ENCODE measurements at places on chromosomes 1 and 21. TPM values are rescaled to one million over a fixed set of nuclear protein-coding genes. Genes with fewer than 3 reads are reported as not detected.

MCOLN3 gene
- polyA plus RNA-seq, result 1.9 TPM

DNA sequence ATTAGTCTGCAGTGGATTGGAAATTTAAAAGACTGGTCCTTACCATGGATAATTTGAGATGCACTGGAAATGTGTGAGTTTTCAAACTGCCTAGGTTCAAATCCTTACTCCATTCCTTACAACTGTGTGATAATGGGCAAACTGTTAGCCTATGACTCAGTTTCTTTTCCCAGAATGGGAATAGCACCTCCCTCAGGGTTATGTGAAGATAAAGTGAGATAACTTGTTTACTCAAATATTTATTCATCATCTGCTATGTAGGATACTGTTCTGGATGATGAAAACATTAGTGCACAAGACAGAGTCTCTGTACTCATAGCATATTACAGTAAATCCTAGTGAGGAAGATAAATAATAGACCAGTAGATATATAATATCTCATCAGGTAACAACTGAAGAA, 28.6 kb downstream of the LRIG2 start:
- peak; percentile 18 for DNase-seq

CRP gene
- not detected for polyA plus RNA-seq

- DNase-seq, result no peak
Measured at GRCh38 chr1:185735701-185736064, 1.5 kb downstream of the HMCN1 start.

TAS1R1 gene
- not detected for polyA plus RNA-seq

LCE3E gene
- 1.6 TPM for polyA plus RNA-seq

DNA sequence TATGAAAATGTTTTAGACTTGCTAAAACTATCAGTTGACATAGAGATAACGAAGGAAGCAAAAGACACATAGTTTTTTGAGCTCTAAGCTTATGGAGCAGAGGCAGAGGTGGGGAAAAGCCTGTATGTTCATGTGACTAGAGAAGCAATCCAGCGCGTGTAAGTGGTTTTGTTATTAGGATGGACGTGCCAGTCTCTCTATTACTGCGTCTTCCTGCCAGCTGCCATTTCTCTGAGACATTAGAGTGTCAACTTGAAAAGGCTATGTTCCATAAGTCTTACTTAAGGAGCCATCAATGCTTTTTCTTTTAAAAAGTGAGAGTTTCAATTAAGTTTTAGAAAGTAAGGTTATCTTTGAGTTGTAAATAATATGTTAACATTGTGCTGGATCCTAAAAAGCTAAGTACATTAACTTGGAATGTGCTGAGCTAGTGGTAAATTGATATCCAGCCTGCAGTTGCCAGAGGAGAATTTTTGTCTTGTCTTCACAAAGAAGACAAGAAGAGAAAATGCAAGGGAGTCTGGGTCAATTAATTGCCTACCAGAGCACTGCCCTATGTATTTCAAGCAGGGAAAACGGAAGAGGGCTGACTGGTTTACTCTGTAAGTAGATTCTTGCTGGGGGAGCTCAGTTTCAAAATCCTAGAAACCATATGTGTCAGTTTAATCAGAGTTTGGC, 161.8 kb upstream of the B3GALT2 start:
- no peak for DNase-seq

DNA sequence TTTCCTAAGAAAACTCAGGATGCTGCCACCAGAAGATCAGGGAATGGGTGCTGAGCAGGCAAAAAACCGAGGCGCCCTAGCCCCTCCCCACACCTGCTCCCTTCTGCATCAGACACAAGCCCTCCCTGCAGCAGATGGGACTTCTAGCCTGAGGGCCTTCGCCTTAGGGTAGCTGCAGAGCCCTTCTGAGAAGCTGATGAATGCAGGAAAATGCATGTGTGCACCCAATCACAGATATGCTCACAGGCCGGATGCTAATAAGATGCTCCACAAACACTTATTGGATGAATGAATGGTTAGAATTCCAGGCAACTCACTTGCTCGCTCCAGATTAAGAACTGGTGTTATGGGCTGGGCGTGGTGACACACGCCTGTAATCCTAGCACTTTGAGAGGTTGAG, 6.8 kb upstream of the C1orf210 start:
- no peak for DNase-seq

DNA sequence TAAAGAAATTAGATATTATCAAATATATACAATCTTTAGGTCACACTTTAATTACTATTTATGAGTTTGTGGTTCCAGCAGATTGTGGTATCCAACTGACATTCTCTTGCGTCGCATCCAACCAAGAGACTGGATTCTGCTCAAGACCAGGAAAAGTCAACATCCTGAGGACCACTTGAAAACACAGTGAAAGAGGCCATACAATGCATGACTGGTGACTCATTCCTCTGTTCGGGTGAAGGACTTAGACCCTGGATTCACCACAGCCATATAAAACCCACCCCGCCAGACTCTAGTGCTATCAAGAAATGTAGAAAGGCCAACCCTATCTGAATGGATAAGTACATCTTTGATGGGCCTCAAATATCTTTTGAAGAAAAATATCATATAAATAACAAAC, 14.5 kb upstream of the CFHR4 start:
- DNase-seq, result no peak

DNA sequence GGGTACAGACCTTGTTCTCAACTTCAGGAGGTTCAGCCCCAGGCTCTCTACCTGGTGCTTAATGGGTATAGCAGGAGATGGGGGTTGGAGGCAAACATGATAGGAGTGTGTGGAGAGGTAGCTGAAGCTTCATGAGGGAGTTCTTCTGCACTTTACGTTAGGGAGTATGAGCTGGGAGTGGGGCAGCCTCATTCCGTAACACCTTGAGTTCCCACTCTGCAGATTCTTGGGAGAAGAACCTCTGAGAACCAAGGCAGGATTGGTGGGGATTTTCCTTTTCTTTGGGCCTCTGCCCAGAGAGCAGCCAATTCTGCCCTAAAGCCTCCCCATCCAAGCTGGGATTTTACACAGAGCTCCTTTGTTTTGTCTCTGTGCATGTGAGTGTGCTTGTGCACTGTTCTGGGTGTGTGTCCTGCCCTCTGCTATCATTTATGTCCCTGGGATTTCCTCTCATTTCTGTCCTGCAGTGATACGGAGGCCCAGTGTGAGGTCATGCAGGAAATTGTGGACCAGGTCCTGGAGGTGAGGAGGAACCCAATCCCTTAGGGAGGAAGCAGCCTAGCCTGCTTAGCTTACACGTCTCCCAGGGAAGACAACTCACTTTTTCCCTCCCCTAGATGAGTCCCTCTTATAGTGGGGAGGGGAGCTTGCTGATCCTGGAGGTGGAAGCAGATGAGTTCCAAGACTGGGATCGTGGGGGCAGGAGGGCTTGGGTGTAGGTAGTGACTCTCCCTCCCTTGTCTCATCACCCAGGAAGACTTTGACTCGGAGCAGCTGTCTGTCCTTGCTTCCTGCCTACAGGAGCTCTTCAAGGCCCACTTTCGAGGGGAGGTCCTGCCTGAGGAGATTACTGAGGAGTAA, 11.6 kb upstream of the SLC27A3 start:
- DNase-seq, result no peak
